ENCODE measurements at places on chromosomes 4 and X. TPM values are rescaled to one million over a fixed set of nuclear protein-coding genes. Genes with fewer than 3 reads are reported as not detected.

Gene STARD8
- 0.16 TPM for total RNA-seq

Gene SH3BGRL
- total RNA-seq: 65.4 TPM

Gene PLXNB3
- 5.2 TPM for total RNA-seq

Gene ADH7
- total RNA-seq: not detected

Gene FAM114A1
- 71.3 TPM for total RNA-seq

Gene PORCN
- 38.1 TPM for total RNA-seq

Gene SUPT20HL1
- not detected for total RNA-seq

Gene TEX13B
- total RNA-seq: not detected

Gene PPP4R3C
- not detected for total RNA-seq

Gene AMBN
- not detected for total RNA-seq

Gene MAGEC1
- not detected for total RNA-seq

Gene ZC4H2
- 5.2 TPM for total RNA-seq

Gene MAGEB6B
- not detected for total RNA-seq

Gene OCIAD2
- total RNA-seq: 201 TPM
